B cell (primary cell): ENCODE measurements at places on chromosomes 16 and 17.

DNA sequence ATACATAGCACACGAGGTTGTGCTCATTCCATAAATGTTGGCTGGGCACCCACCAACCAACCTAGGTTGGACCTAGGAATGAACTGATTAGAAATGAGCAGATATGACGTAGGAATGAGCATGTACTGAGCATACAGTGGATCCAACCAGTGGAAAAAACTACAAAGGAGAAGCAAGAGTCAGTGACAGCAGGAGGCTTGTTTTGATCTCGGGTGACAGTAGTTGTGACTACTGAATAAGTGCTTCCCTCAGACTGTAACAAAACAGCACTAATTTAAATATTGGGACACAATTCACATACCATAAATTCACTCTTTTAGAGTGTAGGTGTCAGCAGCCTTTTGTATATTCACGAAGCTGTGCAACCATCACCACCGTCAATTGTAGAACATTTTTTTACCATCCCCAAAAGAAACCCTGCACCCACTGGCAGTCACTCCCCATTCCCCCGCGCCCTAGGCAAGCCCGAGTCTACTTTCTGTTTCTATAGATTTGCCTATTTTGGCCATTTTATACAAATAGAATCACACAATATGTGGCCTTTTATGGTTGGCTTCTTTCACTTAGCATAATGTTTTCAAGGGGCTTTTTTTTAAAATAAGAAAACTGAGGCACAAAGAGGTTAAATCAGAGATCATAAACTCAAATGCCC, 7.0 kb downstream of the VAC14 start:
- no peak for DNase-seq

DNA sequence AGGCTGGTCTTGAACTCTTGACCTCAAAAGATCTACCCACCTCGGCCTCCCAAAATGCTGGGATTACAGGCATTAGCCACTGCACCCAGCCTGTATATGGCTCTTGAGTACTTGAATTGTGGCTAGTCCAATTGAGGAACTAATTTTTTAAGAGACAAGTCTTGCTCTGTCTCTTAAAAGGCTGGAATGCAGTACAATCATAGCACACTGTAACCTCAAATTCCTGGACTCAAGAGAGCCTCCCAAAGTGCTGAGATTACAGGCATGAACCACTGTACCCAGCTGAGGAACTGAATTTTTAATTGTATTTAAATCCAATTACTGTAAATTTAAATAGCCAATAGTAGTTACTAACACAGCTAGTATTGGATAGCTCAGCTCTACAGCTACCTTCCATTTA, 50.6 kb downstream of the MED13 start:
- no peak for DNase-seq

DNA sequence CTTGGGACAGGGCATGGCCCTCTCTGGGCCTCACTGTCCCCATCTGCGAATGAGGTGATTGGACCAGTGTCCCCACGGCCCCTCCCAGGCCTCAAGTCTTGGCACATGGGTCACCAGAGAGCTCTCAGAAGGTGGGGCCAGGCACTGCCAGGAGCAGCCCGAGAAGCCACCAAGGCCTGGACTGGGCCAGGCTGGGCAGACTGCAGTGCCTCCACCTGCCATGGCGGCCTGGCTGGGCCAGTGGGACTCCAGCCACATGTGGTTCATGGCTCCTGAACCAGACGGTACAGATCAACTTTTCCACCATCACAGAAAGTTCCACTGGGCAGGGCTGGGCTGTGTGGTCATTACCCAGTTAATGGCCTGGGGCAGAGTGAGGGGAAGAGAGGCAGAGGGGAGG, 19.8 kb downstream of the C16orf95 start:
- no peak for DNase-seq

GRCh38 chr16:21277045-21277926, 804 bp downstream of the CRYM start:
- peak; percentile 37 for DNase-seq

- peak; percentile 19 for DNase-seq
These were observed 12.4 kb downstream of the RNF40 start for GRCh38 chr16:30774367-30775130.

DNA sequence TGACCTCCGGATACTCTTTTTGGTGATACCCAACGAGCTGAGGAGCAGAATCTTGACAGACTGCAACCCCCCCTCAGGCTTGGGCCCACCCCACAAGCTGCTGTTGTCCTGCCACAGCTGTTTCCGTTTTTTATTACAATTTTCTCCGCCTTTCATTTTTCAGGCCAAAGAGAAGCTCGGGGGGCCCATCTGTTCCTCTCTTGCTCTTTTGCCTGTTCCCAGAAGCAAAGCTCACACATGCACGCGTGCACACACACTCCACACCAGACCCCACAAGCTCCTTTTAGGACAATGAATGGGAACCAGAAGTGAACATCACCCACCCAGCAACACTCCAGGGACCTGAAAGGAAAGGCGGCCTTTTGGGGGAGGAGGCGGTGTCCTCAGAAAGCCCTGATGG, 16.3 kb downstream of the SOX9 start:
- DNase-seq = no peak

DNA sequence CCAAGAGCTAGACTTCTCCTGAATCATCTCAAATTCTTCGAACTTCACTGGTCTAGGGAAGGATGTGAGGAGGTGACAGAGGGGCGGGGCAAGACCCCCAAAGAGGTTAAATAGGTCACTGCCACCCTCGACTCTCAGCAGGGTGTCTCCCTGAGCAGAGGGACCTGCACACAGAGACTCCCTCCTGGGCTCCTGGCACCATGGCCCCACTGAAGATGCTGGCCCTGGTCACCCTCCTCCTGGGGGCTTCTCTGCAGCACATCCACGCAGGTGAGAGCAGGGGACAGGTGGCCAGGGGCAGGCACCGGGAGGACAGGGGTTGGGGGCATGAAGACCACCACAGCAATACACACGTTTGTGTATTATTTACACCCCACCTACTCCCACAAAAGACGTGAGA, 9.2 kb downstream of the CCL17 start:
- no peak for DNase-seq

DNA sequence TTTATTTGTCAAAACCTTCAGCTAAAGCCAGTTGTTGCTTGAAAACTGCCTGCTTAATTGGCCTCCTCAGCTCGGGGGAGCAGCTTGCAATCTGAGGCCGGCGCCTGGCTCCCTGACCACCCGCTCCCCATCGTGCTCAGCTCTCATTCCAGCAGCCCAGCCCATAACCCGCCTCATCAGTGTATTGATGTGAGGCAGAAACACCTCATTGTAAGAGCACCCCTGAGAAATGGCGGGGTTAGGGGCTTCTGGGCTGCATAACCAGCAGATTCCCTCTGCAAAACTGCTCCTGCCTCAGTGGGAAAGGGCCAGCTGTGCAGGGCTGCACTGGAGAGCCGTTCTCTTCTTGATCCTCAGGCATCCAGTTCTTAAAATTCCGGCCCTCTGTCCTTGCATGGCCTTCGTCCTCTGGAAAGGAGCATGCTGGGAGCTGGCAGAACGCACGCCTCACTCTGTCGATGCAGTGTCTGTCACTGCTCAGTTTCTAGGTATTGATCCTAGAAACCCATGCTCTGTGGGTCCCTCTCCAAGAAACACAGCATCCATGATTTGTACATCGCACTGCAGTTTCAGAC, 113.8 kb upstream of the CHMP6 start:
- no peak for DNase-seq

GRCh38 chr16:57146040-57146647, 39.7 kb downstream of the PSME3IP1 start:
- DNase-seq = no peak

DNA sequence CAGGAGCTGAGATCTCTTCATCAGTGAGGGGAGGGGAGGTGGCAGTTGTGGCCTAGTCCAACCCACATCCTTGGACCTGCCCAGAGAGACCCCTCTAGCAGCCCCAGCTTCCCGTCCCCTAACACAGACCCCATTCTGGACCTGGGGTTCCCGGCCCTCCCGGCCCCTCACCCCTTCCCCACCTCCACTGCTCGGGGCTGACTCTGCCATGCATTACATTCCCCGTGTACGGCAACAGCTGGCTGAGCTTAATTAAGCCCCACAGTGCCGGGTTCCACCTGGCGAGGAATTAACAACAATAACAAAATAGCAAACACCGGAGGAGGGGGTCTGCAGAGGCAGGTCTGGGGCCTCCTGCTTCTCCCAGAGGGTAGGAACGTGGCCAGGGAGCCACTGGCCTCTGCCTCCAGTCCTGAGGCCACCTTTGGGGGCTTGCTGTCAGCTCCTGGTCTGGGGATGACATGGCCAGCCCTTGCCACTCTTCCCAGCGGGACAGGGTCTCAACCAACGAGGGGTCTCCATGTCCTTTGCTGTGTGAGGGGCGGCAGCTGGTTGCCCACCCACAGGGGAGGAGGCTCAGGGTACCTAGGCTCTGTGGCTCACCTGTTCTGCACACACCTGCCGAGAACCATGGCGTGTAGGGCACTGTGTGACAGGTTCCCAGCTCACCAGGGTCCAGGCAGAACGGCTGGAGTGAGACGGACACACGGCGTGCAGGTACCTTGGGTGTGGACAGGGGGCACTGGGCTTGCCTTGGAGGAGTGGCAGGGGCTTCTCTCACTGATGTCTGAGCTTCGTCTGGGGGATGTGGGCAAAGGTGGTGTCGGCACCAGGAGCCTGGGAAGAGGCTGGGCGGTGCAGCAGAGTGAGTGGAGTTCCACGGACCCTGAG, 46.9 kb upstream of the CBFA2T3 start:
- DNase-seq = no peak

DNA sequence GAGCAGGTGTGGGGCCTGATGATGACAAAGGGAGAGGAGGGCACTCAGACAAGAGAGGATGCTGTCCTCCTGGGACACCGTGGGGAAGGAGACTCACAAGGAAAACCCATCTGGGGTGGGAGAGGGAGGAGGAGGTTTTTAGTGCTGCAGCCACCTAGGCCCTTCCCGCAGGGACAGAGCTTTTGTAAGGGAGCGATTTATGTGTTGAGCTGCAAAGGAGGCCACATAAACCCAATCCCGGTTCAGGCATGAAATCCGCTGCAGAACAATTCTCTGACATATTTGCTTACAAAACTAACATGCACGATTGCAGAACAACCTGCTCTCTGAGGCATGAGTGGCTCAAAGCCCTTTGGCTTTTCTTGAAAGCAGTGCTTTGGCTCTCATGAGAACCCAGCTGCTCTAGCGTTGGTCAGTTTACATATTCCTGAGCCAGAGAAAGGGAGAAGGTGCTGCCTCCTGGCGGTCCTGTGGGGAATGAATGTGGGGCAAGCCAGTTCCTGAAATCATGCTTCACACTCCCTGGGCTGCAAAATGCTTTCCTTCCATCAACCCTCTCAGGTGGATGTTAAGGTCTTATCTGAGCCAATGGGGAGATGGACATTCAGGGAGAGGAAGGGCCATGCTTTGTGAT, 122.4 kb upstream of the NLRP1 start:
- peak; percentile 66 for DNase-seq

DNA sequence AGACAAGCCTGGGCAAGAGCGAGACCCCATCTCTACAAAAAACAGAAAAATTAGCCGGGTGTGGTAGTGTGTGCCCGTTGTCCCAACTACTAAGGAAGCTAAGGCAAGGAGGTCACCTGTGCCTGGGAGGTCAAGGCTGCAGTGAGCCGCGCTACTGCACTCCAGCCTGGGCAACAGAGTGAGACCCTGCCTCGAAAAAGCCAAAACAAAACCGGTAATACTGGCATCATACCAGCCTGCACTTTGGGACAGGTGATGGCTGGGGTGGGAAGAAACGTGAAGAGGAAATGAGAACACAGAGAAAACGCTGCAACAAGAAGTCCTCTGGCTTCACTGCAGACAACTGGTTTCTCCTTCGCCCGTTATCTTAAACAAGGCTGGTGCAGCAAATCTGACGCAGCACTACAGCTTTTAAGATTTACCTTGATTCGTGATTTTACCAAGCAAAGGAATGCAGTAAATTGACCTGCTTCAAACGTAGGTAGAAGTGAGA, 725 bp upstream of the CASC3 start:
- no peak for DNase-seq

- no peak for DNase-seq
These were observed 50.7 kb downstream of the RNF213 start for GRCh38 chr17:80311216-80311827.

DNA sequence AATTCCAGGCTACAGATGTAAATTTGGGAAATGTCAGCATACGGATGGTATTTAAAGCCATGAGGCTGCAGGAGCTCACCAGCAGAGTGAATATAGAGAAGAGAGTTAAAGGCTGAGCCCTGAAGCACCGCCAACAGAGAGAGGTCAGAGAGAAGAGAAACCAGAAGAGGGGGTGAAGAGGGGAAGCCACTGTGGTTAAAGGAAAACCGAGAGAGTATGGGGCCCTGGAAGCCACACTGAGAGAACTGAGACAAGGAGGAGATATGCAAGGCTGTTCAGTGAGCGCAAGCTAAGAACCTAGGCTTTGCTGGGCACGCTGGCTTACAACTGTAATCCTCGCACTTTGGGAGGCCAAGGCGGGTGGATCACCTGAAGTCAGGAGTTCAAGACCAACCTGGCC, 24.6 kb downstream of the COPRS start:
- DNase-seq = peak; percentile 51

GRCh38 chr16:15564604-15565339, 78.2 kb downstream of the MARF1 start:
- DNase-seq = no peak

GRCh38 chr16:54123766-54124165, 162.8 kb downstream of the IRX3 start:
- no peak for DNase-seq

DNA sequence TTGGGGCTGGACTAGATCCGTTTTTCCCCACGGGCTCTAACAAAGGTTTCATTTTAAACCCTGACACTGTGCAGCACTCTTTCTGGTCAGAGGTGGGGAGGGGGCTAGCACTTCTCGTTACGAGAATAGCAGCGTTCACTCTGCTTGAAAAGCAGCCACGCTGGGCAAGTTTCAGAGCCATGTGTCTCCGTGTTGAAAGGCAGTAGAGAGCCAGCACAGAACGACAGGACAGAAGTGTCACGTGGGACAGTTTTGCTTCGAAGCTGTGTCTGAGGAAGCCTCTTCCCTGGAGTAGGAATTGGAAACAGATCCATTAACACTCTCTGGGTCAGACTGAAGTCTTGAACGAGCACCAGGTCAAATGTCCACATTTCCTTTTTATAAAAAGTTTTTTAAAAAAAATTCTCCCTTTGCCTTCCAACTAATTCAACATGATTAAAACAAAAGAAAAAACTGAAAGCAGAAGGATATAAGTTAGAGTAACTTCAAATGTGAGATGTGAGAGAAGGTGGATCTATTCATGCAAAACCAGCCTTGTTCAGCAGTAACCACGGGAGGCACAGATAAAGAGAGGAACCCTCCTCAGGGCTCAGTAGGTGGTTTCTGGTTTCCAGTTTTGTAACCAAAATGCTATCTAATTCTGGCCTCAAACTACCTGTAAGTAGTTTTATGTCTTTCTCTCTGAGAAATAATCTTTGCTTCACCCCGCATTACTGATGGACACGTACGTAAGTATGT, 65.0 kb downstream of the SMG6 start:
- DNase-seq = peak; percentile 48

DNA sequence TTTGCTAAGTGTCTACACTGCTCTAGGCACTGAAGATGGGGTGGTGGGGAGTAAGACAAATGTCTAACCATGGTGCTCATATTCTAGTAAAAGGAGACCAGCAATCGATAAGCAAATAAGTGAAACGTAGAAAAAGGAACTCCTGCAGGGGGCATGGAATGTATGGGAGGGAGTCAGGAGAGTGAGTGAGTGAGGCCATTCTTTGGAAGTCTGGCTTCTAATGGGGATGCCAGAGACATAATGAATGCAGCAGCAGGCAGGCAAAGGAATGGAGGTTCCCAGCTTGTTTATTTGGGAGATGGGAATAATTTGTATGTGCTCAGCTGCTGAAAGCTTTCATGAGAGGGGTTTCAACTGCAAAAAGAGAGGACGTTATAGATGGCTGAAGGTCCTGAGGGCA, 216.4 kb upstream of the DYNLRB2 start:
- no peak for DNase-seq
